ENCODE measurements at places on chromosomes 11 and 22.

GRCh38 chr11:66510990-66511339, 530 bp downstream of the BBS1 start:
- no peak for DNase-seq

DNA sequence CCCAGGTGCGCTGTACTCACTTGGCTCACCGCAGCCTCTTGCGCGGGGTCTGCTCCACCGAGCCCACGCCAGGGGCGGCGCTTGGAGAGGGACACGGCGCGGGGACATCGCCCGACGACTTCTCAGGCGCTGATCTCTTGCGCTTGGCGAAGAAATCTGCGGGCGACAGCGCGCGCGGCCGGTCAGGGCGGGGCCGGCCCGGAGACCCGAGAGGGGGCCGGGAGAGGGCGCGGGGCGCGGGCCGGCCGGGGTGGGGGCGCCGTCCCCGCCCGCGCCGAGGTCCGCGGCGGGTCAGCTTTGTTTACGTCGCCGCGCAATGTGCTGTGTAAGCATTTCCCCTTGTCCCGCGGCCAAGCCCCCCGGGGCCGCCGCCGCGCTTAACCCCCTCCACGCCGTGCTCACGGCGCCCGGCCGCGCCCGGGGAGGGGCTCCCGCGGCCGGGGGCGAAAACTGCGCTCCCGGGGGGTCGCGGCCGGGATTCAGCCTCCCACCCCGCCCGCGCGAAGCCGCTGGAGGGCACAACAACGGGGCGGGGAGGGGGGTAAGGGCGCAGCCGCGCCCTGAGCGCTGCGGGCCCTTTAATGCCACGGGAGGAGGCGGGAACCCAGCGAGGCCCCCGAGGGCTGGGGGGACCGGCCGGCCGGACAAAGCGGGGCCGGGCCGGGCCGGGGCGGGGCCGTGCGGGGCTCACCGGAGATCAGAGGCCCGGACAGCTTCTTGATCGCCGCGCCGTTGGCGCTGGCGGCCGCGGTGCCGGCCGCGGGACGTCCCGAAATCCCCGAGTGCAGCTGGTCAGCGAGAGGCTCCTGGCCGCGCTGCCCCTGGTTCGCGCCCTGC, 1.4 kb downstream of the CDKN1C start:
- no peak for DNase-seq

DNA sequence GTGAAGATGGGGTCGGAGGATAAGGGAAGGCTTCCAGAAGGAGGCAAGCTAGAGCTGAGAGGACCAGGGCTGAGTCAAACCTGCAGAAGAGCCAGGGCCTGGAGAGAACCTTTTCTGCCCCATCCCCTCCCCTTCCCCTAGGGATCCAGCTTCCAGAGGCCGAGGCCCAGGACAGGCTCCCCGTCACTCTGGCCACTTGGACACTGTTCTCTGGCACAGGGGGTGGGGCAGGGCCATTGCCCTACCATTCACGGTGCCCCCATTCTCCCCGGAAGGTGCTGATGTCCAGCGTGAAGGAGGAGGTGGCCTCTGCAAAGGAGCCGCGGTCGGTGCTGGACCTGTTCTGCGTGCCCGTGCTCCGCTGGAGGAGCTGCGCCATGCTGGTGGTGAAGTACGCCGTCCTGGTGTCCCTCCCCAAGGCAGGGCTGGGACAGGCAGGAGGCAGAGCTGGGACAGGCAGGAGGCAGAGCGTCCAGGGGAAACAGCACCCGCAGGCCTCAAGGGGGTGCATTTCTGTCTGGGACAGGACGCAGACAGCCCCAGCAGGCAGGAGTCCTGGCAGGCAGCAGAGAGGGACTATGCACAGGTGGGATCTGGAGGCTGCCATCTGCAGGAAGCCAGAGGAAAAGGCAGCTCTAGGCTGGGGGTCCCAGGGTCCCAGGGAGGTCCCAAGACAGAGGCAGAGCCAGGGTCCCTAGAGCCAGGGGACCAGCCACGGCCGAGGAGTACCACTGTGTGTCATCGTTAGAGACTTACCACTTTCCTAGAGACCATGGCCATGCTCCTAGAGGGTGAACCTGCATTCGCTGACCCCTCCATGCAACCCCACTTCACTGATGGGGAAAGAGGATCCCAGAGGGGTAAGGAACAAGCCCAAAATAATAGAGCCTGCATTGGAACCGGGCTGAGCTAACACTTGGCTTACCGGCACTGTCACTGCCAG, 25.8 kb upstream of the SLC22A12 start:
- DNase-seq: no peak

DNA sequence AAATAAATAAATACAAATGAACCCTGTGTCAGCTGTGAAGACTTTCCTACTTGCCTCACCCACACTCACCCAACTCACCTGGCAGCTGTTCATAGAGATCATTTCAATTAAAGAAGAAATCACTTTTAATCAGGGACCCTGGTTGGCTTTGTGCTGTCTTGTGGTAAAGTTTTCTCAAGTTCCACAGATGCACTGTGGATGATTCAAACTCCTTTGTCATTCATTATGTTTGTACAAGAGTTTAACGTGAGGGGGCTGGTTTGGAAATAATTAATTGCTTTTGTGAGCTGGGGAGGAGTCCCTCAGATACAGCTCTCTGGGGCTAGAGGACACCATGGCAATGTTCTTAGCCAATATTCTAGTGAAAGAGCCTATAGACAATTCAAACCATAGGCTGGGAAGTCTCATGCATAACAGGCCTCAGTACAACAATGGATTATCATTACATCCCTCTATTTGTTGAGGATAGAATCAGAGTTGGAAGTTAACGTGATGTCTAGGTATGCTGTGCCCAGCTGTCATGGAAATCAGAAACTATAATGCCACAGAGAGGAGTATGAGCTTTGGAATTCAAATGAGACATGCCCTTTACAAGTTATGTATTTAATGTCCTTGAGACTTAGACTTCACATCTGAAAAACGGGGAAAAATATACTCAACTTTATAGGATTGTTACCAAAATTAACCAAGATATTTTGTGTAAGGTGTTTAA, 698.5 kb downstream of the KCNA4 start:
- DNase-seq: peak; percentile 80

GRCh38 chr11:75966537-75967287, 151.7 kb downstream of the UVRAG start:
- DNase-seq: peak; percentile 88

DNA sequence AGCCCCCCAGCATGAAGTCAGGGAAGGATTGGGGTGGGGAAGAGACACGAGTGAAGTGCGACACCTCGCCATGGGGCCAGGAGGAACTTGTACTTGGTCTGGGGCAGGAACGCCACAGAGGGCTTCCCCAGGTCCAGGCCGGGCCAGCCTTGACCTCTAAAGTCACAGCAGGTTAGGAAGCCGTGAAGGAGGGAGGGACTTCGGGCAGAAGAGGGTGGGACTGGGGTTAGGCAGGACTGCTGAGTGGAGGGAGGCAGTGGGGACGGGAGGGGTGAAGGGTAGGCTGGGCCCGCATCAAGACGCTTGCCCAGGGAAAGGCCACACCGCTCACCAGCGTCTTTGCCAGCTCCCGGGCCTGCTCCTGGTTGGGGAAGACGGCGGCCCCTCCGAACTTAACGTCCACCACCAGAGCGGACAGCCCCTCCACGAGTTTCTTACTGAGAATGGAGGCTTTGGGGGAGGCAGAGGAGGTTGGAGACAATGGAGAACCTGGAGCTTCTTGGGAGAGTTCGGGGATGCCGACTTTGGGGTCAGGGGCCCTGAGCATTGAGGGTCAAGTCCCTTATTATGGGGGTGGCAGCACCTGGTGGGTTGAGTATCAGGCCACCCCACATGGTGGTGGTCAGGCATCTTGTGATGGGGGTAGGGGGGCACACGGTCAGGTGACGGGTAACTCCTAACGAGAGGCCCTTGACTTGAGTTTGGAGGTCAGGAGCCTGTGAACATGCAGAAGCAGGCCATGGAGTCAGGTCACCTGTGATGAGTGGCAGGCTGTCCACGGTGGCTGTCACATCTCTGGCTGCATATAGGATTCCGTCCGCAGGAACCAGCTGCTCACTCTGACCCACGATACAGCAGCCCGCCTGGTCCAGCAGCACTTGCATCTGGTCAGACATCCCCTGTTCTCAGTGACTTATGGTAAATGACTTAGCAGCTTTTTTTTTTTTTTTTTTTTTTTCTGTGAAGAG, 1.7 kb upstream of the SCO2 start:
- DNase-seq: peak; percentile 40

DNA sequence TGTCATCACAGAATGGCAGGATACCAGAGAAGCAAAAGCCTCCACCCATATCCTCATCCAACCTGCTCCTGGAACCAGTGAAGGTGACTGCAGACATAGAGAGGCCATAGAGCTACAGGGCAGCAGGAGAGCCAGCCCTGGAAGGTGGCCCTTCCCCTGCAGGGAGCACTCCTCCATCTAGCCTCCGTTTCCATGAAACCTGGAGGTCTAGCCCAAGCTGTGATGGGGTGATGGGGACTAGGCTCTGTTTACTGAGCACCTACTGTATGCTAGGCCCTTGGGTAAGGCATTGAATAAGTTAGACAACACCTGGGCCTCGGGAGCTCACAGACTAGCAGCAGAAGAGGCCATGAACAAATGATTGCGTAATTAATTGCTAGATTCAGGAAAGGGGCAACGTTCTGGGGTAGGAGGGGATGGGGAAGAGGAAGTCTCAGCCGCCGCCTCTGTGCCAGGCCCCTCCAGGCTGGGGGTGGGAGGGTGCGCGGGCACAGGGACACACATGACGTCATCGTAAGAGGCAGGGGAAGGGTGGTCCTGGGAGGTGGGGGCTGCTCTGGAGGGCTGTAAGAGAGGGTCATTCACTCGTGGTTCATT, 784 bp upstream of the SYNGR1 start:
- DNase-seq: no peak

DNA sequence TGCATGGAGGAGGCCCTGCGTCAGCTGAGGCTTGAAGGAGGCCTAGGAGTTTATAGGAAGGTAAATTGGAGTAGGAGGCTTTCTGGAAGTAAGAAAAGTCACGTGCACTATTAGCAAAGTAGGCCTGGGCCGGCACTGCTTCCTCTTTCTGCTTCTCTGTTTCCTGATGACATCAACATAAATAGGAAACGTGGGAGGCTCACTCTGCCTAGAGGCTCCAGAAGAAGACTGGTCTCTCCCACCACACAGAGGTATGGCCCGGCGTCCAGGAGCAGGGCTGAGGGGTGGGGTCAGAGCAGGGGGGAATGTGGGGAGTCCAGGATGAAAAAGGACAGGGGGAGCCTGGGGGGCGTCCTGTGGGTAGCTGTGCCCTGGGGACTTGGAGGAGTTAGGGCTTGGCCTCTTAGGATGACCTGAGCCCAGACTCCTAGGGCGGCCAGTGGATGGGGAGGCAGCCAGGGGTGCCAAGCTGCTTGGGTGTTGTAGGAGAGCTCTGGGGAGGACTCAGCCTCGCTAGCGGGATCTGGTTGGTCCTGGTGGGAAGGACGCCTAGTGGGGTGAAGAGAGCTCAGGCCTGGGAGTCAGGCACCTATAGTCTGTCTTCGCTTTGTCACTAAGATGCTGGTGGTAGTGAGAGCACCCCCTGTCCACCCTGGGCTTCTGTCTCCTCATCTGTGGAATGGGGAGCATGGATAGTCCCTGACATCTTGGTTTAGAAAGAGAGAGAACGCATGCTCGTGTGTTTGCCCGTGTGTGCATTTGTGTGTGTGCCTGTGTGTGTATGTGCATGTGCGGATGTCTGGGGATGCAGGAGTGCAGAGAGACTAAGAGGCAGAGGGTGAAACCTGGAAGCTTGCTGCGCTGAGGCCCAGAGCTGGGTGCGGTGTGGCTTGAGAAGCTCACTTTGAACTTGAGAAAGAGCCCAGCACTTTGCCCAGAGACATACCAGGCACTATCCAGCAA, at the start of gene CSF2RB:
Gene CSF2RB, plus strand, starts transcription at position 202 of the 963 bp plus-strand sequence. CDS start 8,580 bp downstream, outside the sequence.
- no peak for DNase-seq

DNA sequence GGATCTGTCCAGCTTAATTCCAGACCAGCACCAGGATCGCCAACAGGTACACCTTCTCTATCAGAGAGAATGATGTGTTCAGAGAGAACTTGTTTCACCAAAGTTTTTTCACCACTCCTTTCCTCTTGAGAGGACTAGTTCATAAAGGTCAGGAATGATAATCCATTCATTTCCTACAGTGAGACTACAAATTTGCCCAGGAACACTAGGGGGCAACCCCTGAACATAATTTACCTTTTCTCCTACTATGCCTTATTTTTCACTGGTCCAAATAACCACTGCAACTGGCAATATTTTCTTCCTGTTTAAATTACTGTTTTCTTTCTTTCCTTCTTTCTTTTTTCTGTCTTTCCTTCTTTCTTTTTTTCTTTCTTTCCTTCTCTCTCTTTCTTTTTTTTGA, 22.5 kb downstream of the CAVIN3 start:
- peak; percentile 13 for DNase-seq

GRCh38 chr22:33194529-33195077, 136.4 kb upstream of the SYN3 start:
- DNase-seq: no peak

DNA sequence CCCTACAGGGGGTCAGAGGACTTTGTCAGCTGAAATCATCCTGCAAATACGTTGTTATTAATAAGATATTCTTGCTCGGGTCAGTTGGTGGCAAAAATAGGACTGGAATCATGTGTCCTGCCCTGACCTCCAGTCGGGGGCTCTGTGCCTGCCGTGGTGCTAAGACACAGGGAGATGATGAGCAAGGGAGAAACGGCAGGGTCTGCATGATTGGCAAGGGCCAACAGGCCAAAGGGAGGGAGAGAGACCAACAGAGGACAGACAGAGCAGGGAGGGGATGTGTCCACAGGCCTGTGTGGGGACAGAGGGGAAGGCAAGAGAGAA, 10.4 kb upstream of the TSKU start:
- DNase-seq: no peak

DNA sequence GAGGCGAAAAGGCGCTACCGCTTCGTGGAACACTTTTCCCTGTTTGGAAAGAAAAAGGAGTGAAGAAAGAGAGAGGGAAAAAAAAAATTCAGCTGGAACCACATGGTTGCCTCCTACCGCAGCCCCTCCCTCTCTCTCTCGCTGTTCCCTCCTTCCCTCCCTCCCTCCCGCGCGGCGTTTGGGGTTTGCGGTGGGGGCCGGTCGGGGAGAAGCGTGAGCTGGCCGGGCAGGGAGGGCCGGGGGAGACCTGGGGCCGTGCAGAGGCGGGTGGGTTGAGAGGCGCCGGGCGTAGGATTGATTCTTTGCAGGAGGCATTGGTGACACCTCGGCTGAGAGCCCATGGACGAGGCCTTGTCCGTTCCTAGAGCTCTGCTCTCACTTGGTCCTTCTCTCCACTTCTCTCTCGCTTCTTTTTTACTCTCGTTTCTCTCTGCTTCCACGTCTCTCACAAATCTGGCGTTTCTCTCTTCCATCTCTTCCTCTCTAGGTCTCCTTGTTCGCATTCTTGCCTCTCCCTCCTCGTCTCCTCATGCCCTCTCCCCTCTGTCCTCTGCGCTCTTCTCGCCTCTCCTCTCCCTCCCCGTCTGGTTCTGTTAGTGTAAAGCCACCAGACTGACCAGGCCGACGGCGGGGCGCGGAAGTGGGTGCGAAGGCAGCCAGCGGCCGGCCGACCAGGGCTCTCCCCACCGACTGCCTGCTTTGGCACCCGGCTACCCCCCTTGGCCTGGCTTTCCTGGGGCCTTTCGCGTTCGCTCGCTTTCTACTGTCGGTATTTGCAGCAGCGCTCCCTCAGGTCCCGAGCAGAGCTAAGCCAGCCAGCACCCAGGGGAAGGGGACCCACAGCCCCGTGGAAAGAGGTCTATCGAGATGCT, at the start of gene CLMP:
Gene CLMP, minus strand, starts transcription at position 61 of the 872 bp plus-strand sequence. CDS start 308 bp downstream, outside the sequence.
- peak; percentile 72 for DNase-seq

GRCh38 chr22:48853627-48854240, 973.9 kb downstream of the BRD1 start:
- DNase-seq: no peak

- peak; percentile 37 for DNase-seq
These were observed 557 bp downstream of the GTPBP1 start for GRCh38 chr22:38706101-38706900.

GRCh38 chr11:512761-513595, 5.9 kb upstream of the RNH1 start:
- DNase-seq: no peak

GRCh38 chr22:31628969-31629708, 32.9 kb downstream of the PISD start:
- no peak for DNase-seq

- DNase-seq: peak; percentile 7
These were observed 21.9 kb upstream of the QSER1 start for GRCh38 chr11:32870676-32871075.
